ENCODE measurements at places on chromosomes 7 and 10. TPM values are rescaled to one million over a fixed set of nuclear protein-coding genes. Genes with fewer than 3 reads are reported as not detected.

DNA sequence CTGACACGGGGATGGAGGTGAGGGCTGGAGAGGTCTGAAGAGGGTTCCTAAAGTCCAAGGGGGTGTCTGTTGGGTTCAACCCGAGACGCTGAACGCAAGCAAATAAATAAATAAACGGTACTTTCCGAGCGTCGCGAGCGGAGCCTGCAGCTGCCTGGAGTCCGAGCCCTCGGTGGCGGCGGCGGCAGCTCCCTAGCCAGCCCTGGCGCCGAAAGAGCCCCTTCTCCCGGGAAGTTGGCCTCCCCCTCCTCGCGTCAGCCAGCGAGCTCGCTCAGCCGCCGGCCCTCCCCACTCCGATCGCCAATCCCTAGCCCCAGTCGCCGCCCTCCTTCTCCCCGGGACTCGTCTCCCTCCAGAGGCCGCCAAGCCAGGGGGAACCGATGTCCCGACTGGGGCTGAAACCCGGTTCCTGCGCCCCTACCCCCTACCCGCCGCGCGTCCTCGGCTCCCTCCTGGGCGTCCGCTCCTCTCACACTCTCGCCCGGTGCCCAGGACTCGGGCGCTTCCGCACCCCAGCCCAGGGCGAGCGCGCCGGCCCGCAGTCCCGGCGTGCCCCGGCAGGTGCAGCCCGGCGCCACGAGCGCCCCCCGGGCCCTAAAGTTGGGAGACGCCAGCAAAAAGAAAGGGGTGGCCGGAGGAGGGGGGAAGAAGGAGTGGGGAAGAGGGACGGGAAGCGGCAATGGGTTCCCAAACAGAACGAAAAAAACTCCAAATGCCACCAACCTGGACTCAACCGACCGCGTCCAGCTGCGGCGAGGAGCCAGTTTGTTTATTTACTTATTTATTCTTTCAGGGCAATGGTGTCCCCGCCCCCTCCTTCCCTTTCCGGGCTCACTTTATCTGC lies at the start of gene GFRA1:
Gene GFRA1, minus strand, starts transcription at position 767 of the 844 bp plus-strand sequence. CDS start 1,177 bp downstream, outside the sequence.
- H3K27me3 ChIP-seq: peaks cover 99% of the 10 kb centered on the region
- H3K36me3 ChIP-seq: no peaks in the 10 kb centered on the region
- H3K27ac ChIP-seq: peak within 1 kb of the TSS; percentile 85
- no peaks in the 10 kb centered on the region for H3K4me1 ChIP-seq
- peak; percentile 85 for DNase-seq
- peak within 1 kb of the TSS; percentile 84 for H3K4me3 ChIP-seq

DNA sequence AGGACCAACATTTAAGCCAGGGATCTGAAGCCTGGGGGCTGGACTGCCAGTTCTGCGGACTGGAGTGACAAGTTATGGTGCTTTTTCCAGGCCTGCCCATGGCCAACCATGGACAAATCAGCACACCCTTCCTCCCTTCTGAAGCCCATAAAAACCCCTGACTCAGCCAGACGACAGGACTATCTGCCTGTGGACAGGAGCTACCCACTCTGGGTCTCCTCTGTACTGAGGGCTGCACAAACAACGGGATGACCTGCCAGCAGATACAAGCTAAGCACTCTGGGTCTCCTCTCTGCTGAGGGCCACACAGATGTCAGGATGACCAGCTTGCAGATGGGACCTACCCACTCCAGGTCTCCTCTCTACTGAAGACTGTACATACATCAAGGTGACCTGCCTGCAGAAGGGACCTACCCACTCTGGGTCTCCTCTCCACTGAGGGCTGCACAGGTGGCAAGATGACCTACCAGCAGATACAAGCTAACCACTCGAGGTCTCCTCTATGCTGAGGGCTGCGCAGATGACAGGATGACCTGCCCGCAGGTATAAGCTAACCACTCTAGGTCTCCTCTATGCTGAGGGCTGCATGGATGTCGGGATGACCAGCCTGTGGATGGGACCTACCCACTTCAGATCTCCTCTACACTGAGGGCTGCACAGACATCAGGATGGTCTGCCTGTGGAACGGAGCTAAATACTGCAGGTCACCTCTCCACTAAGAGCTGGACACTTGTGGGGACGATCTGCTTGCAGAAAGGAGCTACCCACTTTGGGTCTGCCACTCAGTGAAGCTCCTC lies 110.1 kb upstream of the GPR22 start:
- DNase-seq: no peak
- peaks cover 35% of the 10 kb centered on the region for H3K36me3 ChIP-seq
- H3K4me1 ChIP-seq: no peaks in the 10 kb centered on the region
- H3K4me3 ChIP-seq: peak overlapping the region; percentile 42

- peaks cover 6% of the 10 kb centered on the region for H3K4me1 ChIP-seq
- H3K27me3 ChIP-seq: no peaks in the 10 kb centered on the region
- peak overlapping the region; percentile 60 for H3K27ac ChIP-seq
- H3K4me3 ChIP-seq: peak overlapping the region; percentile 81
These were observed 3.7 kb downstream of the PURB start for GRCh38 chr7:44881610-44882009.

- H3K4me3 ChIP-seq: no peak overlapping the region
- H3K27me3 ChIP-seq: no peaks in the 10 kb centered on the region
- H3K36me3 ChIP-seq: no peaks in the 10 kb centered on the region
- H3K4me1 ChIP-seq: no peaks in the 10 kb centered on the region
- no peak overlapping the region for H3K27ac ChIP-seq
- peak; percentile 55 for DNase-seq
These were observed 40.9 kb upstream of the MET start for GRCh38 chr7:116630932-116631671.

DNA sequence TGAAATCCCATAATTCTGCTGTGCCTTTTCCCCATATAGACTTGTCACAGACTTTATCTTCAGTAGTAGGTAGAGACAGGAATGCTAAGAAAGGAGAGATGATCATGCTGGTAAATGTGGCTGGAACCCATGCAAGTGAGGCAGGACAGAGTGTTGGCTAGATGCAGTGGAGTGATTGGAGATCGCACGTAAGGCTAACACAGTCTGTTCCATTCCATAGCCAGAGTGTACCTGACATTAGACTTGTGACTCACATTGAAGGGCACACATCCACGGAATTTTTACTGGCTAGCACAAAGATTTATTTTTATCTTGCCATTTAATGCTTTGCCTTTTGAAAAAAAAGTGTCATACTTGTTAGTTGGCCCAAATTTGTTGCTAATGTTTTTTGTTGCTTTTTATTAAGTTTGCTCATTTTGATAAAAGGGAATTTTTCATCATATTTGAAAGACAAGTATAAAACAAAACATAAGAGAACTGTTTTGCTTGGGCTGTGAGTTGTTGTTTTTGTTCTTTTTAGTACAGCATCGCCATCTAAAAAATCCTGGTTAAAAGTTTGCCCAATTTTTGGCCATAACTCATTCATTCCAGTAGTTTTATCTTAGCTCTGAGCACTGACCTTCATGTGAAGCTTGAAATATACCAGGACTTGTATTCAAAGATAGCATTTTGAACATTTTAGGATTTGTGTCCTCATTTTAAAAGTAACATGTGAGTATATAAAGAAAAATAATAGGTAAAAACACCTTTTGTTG lies 81.0 kb downstream of the CPED1 start:
- no peak overlapping the region for H3K4me3 ChIP-seq
- H3K36me3 ChIP-seq: no peaks in the 10 kb centered on the region
- peaks cover 5% of the 10 kb centered on the region for H3K4me1 ChIP-seq

DNA sequence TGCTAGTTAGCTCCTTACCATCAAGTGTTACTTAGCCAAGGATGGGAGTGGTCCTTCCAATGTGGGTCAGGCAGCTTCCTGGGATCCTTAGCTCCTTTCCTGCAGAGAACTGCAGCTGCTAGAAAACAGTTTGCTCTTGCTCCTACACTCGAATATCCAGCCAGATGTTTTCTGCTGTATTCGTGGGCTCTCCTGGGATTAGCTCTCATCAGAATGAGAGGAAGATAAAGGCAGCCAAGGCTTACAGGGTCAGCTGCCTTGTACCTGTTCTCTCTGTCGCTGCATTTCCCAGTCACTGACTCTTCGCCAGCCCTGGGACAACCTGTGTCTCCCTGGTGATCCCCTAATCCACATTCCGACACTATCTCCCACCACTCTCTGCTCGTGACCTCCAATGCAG lies 29.0 kb downstream of the NEUROD6 start:
- no peaks in the 10 kb centered on the region for H3K4me1 ChIP-seq
- no peaks in the 10 kb centered on the region for H3K36me3 ChIP-seq
- H3K4me3 ChIP-seq: no peak overlapping the region
- no peaks in the 10 kb centered on the region for H3K27me3 ChIP-seq
- H3K27ac ChIP-seq: no peak overlapping the region
- DNase-seq: peak; percentile 78

- no peak overlapping the region for H3K27ac ChIP-seq
- peaks cover 3% of the 10 kb centered on the region for H3K4me1 ChIP-seq
- H3K27me3 ChIP-seq: no peaks in the 10 kb centered on the region
- DNase-seq: peak; percentile 78
These were observed 52.4 kb upstream of the ITGB1 start for GRCh38 chr10:33010132-33011037.

- H3K27me3 ChIP-seq: peaks cover 24% of the 10 kb centered on the region
- no peaks in the 10 kb centered on the region for H3K36me3 ChIP-seq
- no peak overlapping the region for H3K4me3 ChIP-seq
- no peak overlapping the region for H3K27ac ChIP-seq
These were observed 338.3 kb upstream of the AUTS2 start for GRCh38 chr7:69260023-69260422.

- no peak overlapping the region for H3K4me3 ChIP-seq
- H3K4me1 ChIP-seq: no peaks in the 10 kb centered on the region
- DNase-seq: no peak
- H3K36me3 ChIP-seq: no peaks in the 10 kb centered on the region
- no peak overlapping the region for H3K27ac ChIP-seq
- no peaks in the 10 kb centered on the region for H3K27me3 ChIP-seq
These were observed 323.7 kb downstream of the CDK14 start for GRCh38 chr7:90919816-90920215.

GRCh38 chr10:24822590-24822989 lies 98.9 kb upstream of the ARHGAP21 start:
- H3K4me1 ChIP-seq: no peaks in the 10 kb centered on the region
- DNase-seq: no peak
- H3K4me3 ChIP-seq: no peak overlapping the region
- H3K27ac ChIP-seq: no peak overlapping the region
- H3K36me3 ChIP-seq: no peaks in the 10 kb centered on the region

DNA sequence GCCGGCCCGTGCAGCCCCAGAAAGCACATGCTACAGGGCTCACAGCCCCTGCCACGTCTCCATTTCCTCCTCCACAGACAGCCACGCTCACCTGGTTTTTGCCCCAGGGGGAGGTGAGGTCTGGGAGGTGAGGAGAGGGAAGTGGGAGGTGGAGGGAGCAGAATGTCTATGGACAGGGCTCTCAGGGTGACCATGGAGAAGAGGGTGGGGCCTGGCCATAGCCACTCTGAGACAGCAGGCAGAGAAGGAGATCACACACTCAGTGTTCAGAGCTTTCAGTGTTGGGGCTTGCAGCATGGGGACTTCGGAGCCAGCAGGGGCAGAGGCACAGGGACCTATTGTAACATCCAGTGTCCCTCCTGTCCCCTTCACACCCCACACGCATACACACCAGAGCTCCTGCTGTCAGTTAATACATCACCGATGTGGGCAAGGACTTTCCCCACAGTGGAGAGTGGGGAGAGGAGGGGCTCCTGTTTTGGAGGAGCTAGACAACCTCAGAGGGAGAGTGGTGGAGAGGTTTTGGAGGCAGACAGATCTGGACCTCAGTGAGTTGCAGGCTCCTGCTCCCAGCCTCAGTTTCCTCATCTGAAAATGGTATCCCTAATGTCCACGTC lies 14.4 kb downstream of the WDFY4 start:
- no peaks in the 10 kb centered on the region for H3K36me3 ChIP-seq
- DNase-seq: peak; percentile 26
- no peaks in the 10 kb centered on the region for H3K27me3 ChIP-seq
- no peak overlapping the region for H3K4me3 ChIP-seq

GRCh38 chr7:4247106-4247876 lies 434.8 kb upstream of the FOXK1 start:
- no peaks in the 10 kb centered on the region for H3K27me3 ChIP-seq
- H3K4me1 ChIP-seq: no peaks in the 10 kb centered on the region
- DNase-seq: no peak
- H3K36me3 ChIP-seq: no peaks in the 10 kb centered on the region

GRCh38 chr7:1758859-1759521 lies 88.9 kb downstream of the ELFN1 start:
- H3K4me3 ChIP-seq: no peak overlapping the region
- peaks cover 8% of the 10 kb centered on the region for H3K27me3 ChIP-seq
- H3K4me1 ChIP-seq: no peaks in the 10 kb centered on the region
- H3K27ac ChIP-seq: no peak overlapping the region

GRCh38 chr7:79290841-79291497 lies 162.5 kb downstream of the MAGI2 start:
- peaks cover 12% of the 10 kb centered on the region for H3K27me3 ChIP-seq
- DNase-seq: no peak
- H3K36me3 ChIP-seq: no peaks in the 10 kb centered on the region
- no peak overlapping the region for H3K4me3 ChIP-seq

DNA sequence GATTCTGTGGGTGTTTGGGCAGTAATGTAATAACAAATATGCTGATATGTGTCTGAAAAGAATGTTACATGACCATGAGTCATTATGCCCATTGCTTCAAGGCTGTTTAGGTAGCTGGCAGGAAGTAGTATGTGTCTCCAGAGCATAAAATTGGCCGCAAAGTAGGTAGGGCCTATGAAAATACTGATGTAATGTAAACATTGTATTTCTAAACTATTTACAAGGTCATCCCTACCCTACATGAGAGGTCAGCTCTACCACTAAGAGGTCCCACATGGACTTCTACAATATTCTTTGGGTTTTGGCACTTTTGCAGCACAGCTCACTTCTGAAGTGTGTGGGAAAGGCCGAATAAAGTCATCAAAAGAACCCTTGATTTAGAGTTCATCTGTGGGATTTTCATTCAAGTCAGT lies 301.9 kb downstream of the AHR start:
- H3K4me1 ChIP-seq: no peaks in the 10 kb centered on the region
- H3K27ac ChIP-seq: no peak overlapping the region
- DNase-seq: no peak
- no peaks in the 10 kb centered on the region for H3K36me3 ChIP-seq

- peak overlapping the region; percentile 5 for H3K4me3 ChIP-seq
- peaks cover 14% of the 10 kb centered on the region for H3K4me1 ChIP-seq
- peaks cover 8% of the 10 kb centered on the region for H3K27me3 ChIP-seq
These were observed 100.9 kb upstream of the FAM171A1 start for GRCh38 chr10:15472008-15472407.

DNA sequence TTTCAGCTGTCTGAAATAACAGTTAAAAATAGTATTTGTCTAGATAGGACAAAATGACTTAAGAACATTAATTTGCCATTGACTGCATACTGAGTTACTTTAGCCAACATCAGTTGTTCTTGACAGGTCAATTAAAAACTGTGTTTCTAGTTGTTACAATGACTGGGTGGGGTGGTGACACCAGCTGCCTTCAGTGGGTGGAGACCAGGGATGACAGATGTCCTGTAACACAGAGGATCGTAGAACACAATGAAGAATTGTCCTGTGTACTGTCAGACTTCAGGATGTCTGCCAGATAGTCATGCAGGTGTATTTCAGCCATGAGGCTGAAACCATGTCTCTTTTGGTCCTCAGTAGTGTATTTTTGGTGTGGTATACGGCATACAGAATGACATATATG lies 24.4 kb downstream of the TRUB1 start:
- H3K27me3 ChIP-seq: no peaks in the 10 kb centered on the region
- DNase-seq: no peak
- no peak overlapping the region for H3K4me3 ChIP-seq
- no peak overlapping the region for H3K27ac ChIP-seq
- H3K4me1 ChIP-seq: no peaks in the 10 kb centered on the region

The SYNPO2L gene
- total RNA-seq: 0.09 TPM

The SKIDA1 gene
- 6.6 TPM for total RNA-seq

The TMEM236 gene
- not detected for total RNA-seq

The TMEM184A gene
- 5.7 TPM for total RNA-seq

The CPN1 gene
- 0.61 TPM for total RNA-seq

The DGKB gene
- total RNA-seq: 5.2 TPM

The DRGX gene
- not detected for total RNA-seq

The OIT3 gene
- total RNA-seq: not detected

The ATOH7 gene
- total RNA-seq: 0.36 TPM

The FBXL13 gene
- 2.1 TPM for total RNA-seq
